ENCODE measurements at places on chromosomes 16 and 17.

DNA sequence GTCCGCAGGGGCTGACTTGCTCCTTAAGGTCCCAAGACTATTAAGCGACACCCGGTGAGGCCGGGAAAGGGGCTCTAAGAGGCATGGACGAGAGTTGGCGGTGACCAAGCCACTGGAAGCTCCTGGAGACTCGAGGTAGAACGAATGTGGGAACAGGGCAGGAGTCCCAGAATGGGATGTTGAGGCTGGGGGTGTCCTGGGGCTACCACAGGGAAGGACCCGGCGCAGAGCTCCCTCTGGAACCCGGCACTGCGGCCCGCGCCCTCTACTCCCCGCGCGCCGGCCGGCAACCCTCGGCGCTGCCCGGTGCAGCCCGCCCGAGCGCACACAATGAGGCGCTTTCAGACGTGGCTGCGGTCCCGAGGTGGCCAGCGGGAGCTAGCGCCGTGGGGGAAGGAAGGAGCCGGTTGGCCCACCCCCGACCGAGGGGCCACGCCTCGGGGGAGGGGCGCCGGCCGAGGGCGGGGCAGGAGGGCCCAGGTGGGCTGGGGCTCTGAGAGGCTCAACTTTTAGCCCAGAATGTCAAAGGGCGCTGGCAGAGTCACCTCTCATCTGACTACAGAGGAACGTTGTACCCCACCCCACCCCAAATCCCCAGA is at the start of gene CHST6:
TSS of gene CHST6 (minus strand) at position 366 of the 599 bp plus-strand sequence. CDS start 15,613 bp downstream, outside the sequence.
- DNase-seq, result no peak

DNA sequence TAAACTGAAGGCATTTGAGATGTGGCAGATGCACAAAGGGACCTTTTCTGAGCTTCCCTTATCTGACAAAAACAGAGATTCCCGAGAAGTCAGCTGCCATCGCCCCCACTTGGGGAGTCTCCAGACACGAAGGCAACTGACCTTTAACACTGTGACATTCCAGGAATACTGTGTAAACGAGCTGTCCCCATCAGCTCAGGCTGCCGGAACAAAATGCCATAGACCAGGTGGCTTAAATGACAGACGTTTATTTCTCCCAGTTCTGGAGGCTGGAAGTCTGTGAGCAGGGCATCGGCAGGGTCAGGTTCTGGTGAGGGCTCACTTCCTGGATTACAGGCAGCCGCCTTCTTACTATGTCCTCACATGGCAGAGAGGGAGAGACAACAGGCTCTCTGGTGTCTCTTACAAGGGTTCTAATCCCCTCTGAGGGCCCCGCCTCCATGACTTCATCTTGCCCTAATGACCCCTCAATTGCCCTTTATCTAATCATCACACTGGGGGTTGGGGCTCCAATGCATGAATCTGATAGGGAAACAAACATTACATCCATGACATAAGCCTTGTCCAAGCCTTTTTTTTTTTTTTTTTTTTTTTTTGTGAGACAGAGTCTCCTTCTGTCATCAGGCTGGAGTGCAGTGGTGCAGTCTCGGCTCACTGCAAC is 178.5 kb upstream of the RPL38 start:
- no peak for DNase-seq

DNA sequence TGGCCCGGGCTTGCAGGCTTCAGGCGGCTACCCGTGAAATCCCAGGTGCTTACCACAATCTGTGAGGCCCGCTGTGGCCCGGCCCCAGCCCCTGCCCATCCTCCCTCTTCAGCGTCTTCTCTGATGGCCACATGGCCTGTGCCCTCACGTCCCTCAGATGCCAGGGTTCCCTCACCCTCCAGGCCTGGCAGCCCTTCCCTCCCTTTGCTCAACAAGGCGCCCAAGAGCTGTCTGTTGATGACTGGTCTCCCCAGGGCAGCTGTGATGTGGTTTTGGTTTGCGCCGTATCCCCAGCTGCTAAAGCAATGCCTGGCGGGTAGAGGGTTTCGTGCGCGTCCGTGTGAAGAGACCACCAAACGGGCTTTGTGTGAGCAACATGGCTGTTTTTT is 35.1 kb downstream of the PMM2 start:
- no peak for DNase-seq

DNA sequence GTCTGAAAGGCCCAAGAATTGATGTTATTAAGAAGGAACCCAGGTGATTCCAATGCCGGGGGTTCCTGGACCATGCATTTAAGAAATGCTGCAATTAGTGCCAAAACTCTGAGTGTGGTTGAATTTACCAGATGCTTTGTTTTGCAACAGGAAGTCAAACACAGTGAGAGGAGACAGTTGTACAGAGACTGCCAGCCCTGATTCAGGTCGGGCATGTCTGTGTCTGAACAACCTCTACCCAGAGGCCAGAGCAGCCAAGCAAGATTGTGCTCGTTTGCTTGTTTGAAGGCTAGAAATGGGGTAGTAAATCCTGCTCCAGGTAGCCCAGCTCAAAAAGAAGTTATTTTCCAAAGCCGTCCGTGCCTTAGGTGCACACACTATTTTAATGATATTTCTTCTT is 412.4 kb upstream of the ERCC4 start:
- DNase-seq, result no peak

- DNase-seq, result no peak
These were observed 8.2 kb downstream of the PLD2 start for GRCh38 chr17:4815043-4815675.

- no peak for DNase-seq
These were observed 7.9 kb downstream of the SNAI3 start for GRCh38 chr16:88678224-88678979.

DNA sequence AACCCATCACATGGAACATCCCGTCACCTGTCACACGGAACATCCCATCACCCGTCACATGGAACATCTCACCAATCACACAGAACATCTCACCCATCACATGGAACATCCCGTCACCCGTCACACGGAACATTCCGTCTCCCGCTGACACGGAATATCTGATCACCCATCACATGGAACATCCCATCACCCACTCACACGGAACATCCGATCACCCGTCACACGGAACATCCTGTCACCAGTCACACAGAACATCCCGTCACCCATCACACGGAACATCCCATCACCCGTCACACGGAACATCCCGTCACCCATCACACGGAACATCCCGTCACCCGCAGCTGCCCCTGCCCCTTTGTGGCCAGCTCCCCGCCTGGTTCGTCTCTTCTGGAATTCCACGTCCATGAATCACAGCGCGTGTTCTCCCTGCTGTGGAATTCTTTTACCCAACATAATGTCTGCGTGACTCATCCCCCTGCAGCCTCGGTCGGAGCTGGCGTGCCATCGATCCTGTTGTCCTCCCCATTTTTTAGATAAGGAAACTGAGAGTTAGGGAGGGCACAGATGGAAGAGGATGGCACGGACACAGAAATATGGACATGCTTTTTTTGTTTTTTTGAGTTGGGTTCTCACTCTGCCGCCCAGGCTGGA is 5.6 kb downstream of the CPNE7 start:
- DNase-seq, result peak; percentile 98

- no peak for DNase-seq
These were observed 2.2 kb upstream of the TOX3 start for GRCh38 chr16:52549011-52549692.

DNA sequence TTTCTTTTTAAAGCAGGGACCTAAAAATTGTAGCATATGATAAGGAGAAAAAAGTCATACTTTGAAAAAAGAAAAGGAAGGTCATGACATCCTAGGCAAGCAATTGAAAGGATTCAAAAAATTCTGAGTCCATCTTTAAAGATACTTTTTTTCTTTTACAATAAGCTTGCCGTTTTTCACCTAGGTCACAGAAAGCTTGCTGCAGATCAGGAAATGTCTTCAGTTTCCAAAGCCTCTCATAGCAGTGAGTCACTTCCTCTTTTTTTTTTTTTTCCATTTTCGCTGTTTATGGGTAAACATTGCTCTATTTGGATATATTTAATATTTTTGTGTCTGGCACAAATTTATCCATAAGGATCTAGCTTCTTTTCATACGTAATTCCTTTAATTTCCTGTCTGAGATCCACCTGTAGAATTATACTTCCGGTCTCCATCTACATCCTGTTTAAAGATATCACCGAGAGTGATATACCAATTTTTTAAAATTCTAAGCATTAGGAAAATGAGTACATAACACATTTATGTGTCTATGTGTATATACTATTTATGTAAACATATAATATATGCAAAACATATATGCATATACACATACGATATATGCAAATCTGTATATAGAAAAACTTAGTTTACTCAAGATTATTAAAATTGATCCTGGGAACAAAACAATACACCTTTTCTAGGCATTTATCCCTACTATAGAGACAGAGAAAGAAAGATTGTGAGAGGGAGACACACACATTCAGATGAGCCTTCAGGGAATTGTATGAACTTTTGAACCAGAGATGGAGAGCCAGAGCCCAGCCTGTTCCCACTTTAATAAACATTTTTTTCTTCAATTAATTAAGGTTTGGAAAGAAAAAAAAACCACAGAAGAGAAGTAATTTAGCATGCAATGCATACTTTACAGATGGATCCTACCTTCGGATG is 134.4 kb downstream of the SKAP1 start:
- no peak for DNase-seq
